ENCODE measurements at places on chromosomes 12 and 14.

GRCh38 chr12:126040307-126040706 lies 975.1 kb downstream of the AACS start:
- no peak for DNase-seq

DNA sequence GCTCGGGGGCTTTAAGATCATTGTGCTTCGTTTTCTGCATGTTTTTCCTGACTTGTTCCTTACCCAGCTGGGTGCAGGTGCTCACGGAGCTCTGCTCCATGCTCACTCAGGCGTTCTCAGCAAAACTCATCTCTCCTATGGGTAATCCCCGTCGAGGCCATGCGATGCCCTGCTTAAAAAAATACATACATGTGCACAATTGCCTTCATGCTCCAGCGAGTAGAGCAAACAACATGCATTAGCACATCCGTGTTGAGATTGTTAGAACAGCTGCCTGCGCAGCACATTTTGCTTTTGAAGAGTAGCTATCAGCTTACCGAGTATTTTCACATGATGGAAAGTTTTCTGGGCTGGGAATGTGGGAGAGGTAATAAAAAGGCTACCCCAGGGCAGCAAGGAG lies 16.2 kb downstream of the AACS start:
- no peak for DNase-seq

DNA sequence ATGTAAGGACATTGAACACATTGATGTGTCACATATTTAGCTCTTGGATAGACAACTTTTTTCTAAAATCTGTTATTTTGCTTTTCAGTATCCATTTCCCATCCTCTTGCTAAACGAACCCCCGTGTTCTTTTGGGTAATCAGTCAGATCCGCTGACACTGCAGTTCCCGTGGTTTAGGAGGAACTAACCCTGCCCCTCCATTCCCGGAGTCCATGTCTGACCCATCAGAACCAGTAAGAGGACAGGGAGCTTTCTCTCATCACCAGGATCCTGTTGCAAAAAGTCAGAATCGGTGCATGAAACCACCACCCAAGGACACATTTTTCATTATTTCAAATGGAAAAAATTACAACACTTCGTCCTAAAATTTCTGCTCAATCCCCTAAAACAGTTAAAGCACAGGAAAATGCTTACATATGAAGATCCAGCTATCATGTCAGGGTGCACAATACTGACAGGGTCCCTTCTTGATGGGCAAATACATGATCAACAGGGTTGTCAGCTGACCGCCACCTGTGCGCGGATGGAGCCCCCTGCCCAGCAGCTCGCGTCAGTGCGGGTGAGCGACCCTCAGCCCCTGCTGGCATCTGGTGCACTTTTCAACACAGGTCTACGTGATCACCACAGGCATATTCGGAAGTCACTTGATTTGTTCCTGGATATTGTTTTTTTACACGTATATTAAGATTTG lies 276.8 kb downstream of the ADGRD1 start:
- DNase-seq = no peak

DNA sequence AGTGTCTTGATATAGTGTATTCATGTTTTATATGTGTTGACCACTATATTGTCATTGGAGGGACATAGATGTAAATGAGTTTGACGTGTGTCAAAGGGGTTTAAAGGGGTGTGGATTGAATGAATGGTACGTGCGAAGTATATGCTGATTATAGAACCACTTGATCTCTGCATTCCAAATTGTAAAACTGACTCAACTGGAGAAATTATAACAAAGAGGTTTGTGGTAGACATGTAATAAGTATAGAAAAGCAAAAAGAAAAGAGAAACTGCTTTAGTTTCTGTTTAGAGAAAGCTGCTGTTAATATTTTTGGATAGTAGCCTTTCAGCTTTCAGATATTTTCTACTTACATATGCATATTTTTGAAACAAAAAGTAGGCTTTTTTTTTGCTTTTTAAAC lies 8.9 kb upstream of the MYRFL start:
- DNase-seq = no peak

DNA sequence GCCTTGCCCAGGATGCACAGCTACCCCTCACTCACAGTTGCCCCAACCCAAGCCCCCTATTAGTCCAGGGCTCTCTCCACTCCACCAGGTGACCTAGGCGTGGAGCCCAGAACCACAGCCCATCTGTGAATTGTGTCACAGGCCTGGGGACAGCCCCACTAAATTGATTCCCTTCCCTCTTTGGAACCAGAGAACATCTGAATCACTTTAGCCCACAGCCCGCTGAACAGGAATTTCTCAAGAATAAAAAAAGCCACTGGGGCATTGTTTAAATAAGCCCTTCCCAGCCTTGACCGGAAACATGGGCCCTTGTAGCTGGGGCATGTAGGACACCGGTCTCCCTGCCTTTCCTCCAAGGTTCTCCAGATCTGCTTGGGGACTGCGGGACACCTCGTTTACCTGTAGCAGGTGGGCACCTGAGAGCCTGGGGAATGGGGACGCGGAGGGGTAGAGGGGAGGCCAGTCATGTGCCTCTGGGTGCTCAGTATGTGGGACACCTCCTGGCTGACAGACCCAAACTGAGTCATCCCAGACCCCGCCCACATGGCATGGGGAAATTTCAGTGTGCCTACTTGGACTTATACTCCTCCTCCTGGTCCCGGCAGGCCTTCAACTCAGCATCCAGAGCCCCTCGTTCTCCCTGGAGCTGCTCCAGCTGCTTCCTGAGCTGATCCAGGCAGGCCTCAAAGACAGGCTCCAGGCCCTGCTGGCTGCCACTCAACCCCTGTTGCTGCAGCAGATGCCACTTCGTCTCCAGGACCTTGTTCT lies 1.3 kb downstream of the KRT78 start:
- DNase-seq = no peak

- no peak for DNase-seq
Observed at GRCh38 chr12:65524666-65525065, 246.2 kb downstream of the MSRB3 start.

DNA sequence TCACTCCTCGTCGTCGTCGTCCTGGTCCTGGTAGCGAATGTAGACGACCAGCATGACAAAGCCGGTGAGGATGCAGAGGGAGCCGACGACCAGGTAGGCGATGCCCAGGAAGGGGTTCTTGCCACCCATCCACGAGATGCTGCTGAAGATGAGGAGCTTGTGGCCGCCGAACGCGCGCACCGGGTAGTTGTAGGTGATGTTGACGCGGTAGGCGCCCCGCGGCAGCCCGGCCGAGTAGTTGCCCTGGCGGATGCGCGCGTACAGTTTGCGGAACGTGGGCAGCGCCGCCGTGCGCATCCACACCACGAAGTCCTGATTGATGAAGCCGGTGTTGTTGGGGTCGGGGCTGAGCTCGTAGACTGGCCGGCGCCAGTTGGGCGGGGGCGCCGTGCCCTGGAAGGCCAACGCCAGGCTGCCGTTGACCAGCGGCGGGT lies 1.0 kb downstream of the TMEM30B start:
- no peak for DNase-seq

GRCh38 chr12:68344126-68344525 lies 12.0 kb upstream of the MDM1 start:
- DNase-seq = no peak

- no peak for DNase-seq
Observed at GRCh38 chr14:105477660-105478397, 3.2 kb downstream of the CRIP2 start.

DNA sequence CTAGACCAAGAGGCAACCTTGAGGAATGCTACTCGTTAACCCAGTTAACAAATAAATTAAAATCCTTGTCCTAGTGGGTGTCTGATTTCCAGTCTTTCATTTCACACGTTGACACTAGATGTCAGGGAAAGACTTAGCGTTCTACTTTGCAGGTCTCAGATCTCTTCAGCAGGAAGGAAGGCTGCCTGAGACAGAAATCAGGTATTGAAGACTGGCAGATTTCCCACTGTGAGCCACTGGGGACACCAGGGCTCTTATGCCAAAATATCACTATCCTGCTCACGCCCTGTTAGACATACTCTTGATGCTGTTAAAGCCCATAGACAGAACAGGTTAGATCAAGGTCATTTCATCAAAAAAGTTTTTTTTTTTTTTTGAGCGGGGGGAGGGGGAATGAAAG lies 33.0 kb downstream of the EMP1 start:
- DNase-seq = no peak

DNA sequence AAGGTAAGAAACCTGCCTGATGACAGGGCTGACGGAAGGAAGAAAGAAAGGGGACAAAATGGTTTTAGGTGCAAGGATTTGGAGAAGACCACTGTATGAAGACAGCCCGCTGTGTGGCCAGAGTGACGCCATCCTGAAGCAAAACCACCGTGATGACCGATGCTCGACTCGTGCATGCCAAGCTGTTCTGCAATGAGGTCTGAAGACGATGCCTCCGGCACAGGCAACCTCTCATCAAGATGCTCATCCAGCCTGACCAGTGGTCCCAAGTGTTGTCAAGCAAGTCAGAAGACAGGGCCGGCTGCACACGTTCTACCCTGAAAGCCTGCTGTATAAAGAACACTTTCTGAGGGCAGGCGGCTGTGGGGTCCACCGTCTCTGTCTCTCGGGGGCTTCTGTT lies 34.8 kb downstream of the STX2 start:
- DNase-seq = no peak

DNA sequence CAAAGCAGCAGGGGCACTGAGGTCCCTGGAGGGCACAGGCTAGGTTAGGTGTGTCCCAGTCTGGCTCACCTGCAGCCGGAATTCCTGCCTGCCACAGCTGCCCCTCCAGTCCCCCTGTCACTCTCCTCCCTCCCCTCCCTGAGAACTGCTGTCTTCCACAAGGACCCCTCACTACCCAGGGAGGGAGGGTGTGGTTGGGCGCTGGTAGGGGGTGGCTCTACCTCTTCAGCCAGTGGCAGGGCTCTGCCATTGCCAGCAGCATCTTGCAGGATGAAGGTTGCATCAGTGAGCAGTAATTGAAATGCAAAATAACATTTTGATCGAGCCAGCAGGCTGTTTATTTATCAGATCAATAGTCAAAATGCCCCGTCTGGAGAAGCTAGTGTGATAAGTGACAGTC lies 45.7 kb downstream of the ESRRB start:
- no peak for DNase-seq

DNA sequence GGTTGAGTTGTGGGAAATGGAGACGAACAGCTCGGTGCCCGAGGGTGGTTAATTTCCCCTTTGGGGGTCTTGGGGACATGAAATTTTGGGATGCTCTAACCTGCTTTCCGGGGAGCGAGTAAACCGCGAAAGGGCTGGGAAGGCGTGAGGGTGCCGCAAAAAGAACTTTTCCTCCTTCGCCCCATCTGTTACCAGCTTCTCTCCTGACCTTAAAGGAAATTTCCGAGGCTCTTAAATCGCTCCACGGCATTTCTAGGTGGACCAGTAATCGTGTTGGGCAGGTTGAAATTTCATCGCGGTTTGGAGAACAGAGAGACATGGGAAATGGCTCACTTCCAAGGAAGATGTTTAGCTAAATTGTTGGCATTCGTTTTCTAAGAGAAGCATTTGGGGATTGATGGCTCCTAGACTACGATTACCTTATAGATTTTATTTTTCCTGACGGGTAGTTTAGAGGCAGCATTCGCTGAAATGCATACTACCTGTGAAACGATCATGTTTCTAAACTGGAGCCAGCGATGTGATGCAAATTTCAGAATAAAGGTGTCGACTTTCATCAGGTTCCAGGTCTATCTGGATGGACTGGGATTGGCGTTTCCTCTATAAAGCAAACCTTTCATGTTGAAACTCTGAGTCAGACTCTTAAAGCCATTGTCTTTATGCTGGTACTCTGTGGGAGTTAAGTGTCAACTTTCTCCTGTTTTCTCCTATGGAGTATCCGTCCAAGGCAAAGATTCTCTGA lies 414.5 kb downstream of the PCNX1 start:
- DNase-seq = no peak

GRCh38 chr14:103556946-103557758 lies 5.3 kb downstream of the BAG5 start:
- no peak for DNase-seq

GRCh38 chr12:128424931-128425431 lies 158.0 kb downstream of the TMEM132C start:
- no peak for DNase-seq

- no peak for DNase-seq
Observed at GRCh38 chr12:51904951-51905470, 2.3 kb upstream of the ACVRL1 start.

DNA sequence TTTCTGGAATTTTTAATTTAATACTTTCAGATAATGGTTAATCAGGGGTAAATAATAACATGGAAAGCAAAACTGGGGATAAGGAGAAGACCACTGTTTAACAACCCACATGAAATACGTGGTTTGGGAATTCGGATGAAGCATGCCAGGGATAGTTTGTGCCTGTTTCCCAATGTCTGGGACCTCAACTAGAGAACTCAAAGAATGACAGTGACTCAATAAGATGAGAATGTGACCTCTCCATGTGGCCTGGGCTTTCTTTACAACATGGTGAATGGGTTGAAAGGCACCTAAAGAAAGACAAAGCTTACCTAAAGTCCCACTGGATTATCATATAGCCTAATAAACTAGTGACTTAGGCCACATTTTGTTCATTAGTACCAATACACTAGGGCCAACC lies 460.3 kb upstream of the LRFN5 start:
- no peak for DNase-seq

All from sciatic nerve (tissue), 2 donors.